Fibroblast of skin of right quadriceps (primary cell): ENCODE measurements at places on chromosomes 3 and 15.

DNA sequence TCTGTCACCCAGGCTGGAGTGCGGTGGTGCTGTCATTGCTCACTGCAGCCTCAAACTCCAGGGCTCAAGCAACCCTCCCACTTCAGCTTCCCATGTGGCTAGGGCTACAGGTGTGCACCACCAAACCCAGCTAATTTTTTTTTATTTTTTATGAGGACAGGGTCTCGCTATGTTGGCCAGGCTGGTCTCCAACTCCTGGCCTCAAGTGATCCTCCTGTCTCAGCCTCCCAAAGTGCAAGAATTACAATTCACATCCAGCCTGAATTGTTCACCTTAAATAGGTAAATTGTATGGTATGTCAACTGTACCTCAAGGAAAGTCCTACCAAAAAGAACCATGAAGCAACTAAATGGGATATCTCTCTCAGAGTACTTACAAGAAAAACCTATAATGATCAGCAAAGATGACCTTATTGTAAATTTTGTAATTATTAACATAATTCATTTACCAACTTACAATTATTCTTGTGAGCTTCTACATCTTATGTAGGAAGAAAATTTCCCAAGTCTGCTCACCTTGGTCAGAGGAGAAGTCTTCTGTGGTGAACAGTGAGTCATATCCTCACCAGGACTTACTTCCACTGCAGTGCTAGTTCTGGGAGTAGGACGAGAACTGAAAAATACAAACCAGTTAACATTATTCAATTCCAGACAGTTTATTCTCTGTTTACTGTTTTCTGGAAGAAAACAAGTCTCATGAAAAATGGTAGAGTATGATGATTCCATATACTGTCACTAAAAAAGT, 54.4 kb downstream of the ULK4 start:
- no peak for DNase-seq

GRCh38 chr3:17508180-17508752, 234.2 kb downstream of the TBC1D5 start:
- DNase-seq, result no peak

DNA sequence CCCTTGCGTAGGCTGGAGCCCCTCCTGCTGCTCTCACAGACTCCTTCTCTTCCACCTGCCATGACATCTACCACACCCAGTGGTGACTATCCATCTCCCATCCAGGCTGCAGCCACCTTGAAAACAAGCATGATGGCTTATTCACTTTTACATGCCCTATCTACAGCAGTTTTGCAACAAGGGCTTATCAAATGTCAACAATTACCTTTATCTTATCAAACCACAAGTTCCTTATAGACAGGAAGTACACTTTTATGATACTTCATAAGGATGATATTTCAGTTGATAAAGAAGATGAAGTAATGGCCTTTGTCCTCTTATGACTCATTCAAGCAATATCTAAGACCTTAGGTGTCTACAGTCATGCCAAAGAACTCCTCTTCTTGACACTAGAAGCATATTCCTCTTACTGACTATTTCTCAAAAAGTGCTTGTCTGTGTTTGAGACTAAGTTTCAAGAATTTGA, 125.3 kb upstream of the SPRED1 start:
- DNase-seq, result no peak

DNA sequence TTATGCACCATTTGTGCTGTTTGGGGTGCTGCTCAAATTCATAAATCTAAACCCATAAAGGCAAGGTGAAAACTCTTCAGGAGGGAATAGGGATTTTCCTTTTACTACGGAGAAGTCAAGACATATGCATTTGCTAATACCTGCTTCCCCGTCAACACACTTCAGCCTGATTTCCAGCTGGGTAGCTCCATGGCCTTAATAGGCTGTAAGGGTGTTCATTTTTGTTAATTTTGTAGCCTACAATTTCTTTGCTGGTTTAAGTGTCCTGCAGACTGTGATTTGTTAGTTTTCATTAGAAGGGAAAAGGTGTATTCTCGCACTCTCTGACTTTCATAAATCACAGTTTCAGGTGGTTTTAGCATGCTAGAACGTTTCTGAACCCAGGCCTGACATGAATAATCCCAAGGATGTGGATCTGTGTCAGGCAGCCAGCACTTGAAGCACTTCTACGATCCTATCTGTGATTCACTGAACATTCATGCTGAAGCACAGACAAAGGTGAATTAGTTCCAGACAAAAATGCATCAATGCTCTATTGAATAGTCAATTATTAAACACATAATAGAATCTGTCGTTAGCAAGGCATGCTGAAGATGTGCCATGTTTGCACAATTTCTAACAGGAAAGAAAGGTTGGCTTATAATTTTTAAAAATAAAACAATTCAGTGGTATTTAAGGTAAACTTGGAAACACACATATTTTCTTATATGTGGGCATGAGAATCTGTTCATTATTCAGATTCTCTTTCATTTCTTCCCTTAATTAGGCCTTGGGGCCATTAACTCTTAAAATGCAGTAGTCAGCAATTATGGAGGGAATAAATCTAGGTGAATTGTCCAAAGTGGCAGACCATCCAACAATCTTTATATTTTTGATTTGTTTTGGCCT, 17.9 kb upstream of the NMNAT3 start:
- no peak for DNase-seq

- no peak for DNase-seq
These were observed 43.1 kb downstream of the COL8A1 start for GRCh38 chr3:99681512-99681911.

GRCh38 chr3:152480282-152480953, 211.7 kb downstream of the MBNL1 start:
- no peak for DNase-seq

DNA sequence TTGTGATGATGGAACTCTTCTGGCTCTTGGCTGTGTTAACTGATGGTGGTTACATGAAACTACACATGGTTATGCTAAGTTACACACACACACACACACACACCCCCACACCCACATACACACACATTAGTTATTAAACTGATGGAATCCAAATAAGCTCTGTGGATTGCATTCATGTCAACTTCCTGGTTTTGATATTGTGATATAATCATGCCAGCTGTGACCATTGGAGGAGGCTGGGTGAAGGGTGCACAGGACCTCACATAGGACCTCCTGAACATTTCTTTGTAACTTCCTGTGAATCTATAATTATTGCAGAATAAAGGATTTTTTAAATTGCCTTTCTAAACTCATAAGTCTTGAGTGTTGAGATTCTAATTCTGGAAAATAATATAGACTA, 58.9 kb upstream of the LIMD1 start:
- DNase-seq, result no peak

GRCh38 chr3:58529516-58530353, 7.3 kb downstream of the ACOX2 start:
- DNase-seq, result no peak

DNA sequence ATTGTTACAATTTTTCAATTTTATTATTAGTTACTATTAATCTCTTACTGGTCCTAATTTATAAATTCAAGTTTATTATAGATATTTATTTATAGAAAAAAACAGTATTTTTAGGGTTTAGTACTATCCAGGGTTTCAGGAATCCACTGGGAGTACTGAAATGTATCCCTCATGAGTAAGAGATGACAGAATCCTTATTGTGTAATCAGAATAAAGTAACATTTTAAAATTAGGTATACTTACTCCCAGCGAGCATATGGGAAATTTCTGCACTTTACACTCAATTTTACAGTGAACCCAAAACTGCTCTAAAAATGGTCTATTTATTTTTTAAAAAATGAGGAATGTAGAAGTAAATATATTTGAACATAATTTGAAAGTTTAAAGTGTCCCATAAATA, 202.7 kb downstream of the CGGBP1 start:
- peak; percentile 6 for DNase-seq

- DNase-seq, result no peak
These were observed 51.8 kb downstream of the CHD2 start for GRCh38 chr15:92951800-92952457.

- no peak for DNase-seq
These were observed 36.5 kb downstream of the OXNAD1 start for GRCh38 chr3:16301507-16301906.

- DNase-seq, result no peak
These were observed 66.3 kb upstream of the IQSEC1 start for GRCh38 chr3:13139471-13140065.

DNA sequence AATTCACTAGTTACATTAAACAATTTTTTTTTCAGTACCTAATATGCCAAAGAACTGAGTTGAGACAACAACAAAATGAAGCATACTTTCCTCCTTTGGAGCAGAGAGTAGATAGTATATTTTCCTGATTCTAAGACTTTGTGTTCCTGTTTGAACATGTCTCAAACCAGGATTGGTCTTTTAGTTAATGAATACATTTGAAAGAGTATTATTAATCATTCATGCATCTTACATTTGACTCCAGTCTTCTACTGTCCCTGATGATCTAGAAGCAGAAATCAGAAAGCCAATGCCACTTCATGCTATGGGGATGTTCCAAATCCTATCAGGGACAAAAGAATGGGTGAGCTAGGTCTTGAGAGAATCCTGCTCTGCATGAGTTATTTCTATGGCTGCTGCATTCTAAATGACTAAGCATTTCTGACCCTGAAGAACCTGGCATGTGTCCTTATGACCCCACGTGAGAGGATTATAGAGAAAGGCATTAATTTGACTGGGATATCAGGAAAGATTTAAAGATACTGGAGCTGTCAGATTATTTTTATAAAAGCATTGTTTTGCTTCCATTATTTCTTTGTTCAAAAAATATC, 32.9 kb upstream of the MBNL1 start:
- peak; percentile 45 for DNase-seq

DNA sequence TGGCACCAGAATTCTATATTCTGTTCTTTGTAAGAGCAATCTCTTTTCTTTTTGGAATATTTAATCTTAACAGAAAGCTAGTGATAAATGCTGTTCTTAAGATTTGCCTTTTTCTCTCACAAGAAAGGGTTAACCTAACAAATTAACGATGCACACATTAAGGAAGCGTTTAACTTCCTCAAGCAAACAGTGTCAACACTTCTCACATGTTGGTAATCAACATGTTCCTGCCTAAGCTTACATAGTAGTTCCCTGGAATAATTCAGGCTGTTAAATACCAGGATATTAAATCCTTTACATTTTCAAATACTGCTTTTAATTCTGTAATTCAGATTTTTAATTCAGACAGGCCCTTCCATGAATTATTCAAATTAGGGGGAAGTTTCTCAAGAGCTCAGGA, 67.4 kb upstream of the RPL35A start:
- DNase-seq, result no peak

DNA sequence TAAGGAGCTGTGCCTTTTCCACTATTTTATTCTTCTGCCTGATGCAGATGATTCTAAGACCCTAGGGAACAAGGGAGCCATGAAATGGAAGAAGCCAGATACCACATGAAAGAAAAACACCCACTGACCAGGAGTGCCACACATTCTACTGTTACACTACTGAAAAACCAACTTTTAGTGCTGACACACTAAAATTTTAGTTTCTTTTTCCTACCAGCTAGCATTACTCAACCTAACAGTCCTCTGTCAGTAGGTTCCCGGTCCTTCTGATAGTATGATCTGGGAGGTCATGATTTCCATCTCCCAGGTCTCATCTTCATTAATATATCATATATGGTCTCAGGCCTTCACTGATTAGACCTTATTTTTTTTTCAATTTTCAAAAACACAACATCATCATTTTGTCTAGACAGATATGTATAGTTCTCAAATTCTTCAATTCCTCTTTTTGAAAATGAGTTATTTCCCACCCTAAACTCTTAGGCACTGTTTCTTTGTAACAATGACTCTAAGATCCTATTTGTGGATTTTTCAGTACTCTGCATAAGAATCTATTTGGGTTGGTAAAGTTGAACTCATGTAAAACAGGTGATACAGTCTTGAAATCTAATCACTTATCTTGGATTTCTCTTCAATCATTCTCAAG, 321.8 kb downstream of the CTNNB1 start:
- no peak for DNase-seq

DNA sequence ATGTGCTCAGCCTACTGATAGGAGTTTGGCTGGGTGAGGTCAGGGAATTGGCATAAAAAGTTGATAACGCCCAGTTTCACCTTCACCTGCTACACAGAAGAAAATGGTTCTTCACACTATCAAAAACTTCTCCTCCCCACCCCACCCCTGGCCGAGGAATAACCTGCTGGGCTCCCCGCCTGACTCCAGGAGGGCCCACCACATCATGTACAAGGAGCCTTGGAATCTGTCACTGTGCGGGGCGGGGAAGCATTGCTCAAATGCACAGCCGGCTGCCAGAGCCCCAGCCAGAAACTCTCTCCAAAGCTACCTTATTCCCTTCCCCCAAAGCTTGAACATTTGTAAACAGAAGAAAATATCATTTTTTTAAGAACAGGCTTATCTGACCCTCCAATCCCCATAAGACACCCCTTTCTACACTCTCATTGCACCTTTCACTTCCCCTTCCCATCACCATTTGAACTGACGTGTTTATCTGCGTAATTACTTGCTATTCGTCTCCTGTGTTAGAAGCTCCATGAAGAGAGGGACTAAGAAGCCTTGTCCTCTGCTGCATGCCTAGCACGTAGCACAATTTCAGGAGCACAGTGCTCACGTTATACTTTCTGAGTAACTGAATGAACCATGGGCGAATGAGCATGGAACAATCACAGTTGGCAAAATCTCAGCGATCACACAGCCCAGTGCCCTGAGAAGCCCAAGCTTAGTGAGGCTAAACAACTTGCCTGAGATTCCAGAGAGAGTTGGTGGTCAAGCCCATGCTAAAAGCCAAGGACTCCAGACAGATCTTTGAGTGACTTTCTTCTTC, 82.9 kb downstream of the HES1 start:
- DNase-seq, result no peak

GRCh38 chr15:76448755-76449154, 112.2 kb downstream of the ISL2 start:
- DNase-seq, result no peak

- DNase-seq, result no peak
These were observed 23.7 kb upstream of the TICRR start for GRCh38 chr15:89551550-89551949.
